G401 (cell line): ENCODE measurements at places on chromosomes 5 and 9.

DNA sequence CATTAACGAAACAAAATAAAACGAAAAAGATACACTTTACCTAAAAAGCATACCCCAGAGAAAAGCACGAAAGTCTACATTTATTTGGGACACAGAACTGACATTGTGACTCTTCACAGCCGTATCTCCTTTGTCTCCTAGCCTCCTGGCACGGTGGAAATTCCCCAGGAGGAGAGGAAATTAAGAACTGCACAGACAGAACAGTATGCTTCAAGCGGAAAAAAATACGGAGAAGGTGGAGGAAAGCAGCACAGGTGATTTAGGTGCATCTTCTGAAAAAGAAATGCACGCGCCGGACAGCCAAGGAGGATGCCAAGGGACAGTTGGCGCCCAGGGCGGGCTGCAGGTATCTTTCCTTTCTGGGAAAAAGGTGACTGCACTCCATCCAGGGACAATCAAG lies 32.0 kb downstream of the DDX31 start:
- peak; percentile 90 for DNase-seq

- no peak for DNase-seq
Measured at GRCh38 chr9:129649726-129650679, 8.1 kb upstream of the ASB6 start.

GRCh38 chr5:124655251-124655917 lies 91.1 kb downstream of the ZNF608 start:
- DNase-seq, result no peak

DNA sequence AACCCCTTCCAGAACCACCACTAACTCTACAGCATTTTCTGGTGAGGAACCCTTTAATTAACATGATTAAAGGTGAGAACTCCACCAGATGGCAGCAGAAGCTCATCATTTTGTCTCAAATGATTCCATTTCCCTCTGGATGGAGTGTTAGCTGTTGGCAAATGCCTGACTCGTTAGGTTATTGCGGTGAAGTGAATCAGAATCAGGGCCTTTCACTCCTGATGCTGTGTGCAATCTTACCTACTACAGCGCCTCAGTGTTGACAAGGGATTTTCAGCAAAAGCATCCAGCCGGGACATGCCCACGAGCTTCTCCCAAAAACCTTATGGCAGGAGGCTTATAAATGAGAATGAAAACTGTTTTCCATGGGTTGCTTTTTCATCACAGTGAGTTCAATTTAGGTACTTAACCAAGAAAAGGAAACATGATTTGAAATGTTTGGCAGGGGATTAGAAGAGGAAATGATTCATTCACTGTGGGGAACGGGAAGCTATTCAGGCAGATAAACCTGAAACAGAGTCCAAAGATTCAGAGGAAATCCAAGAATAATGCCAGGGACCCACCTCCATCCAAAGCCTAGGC lies 48.0 kb upstream of the CAST start:
- DNase-seq, result peak; percentile 91

GRCh38 chr5:140005145-140005591 lies 37.9 kb downstream of the NRG2 start:
- peak; percentile 54 for DNase-seq

GRCh38 chr9:86337469-86338108 lies 16.6 kb downstream of the TUT7 start:
- no peak for DNase-seq

DNA sequence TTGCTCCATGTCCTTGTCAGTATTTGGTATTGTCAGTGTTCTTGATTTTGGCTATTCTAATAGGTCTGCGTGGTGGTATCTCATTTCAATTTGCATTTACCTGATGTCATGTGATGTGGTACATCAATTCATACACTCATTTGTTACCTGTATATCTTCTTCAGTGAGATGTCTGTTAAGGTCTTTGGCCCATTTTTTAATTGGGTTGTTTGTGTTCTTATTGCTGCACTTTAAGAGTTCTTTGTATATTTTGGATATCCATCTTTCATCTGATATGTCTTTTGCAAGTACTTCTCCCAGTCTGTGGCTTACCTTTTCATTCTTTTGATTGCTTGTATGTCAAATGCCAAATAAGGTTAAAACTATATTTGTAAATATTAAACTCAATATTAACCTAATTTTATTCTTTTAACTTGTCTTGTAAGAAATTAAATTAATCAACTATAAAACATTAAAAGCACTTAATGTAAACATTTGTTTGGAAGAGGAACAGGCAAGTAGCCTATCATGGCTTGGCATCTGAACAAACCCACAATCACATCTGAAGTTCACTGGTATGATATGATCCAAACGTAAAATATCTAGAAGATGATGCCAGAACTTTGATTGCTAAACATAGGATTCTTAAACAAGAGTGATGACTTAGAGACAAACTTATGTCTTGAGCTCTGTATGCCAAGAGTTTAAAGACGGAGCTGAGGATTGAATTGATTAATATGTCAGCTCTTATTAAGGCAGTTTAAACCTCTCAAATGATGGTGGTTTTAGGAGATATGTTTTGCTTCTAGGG lies 587.3 kb downstream of the ANXA1 start:
- no peak for DNase-seq

- no peak for DNase-seq
Measured at GRCh38 chr5:156755421-156756087, 94.5 kb upstream of the PPP1R2B start.

GRCh38 chr5:173420108-173420507 lies 91.9 kb upstream of the STC2 start:
- peak; percentile 6 for DNase-seq

DNA sequence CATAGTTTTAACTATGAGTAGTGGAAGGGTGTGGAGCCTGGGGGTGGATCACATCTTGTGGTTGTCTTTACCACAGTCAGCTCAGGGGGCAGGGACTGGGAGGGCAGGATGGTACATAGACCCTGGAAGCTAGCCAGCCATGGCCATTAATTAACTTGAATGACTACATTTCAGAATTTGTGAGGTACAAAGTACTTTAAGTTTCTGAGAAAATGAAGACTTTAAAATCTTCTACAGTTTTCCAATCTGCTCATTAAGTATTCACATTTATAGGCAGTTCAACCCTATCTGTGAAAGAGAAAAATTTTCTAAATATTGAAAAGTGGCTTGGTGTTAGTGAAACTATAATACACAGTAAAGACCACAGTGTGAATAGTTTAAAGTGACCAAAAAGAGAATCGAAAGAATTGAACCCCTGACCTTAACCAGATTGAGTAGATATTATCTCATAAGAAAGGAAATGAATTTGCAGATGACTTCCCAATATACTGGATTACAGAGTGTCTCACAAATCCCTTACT lies 234.2 kb upstream of the MEF2C start:
- no peak for DNase-seq

DNA sequence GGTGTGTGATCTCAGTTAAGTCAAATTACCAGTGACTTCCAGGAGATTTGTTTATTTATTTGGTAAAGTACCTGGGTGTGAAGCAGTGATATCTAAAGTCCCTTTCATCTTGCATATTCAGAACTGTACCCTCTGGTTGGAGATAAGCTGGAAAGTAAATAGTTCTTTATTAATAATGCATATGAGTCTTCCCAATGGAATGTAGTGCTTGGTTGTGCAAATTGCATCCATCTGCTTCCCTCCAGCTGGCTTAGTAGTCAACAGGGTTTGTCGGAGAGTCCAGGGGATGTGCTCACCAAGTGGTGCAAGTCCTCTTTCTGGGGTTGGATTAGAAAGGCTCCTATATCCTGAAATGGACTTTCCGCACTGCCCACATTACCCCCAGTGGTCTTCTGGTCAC lies 42.0 kb downstream of the TRPM3 start:
- DNase-seq, result no peak

DNA sequence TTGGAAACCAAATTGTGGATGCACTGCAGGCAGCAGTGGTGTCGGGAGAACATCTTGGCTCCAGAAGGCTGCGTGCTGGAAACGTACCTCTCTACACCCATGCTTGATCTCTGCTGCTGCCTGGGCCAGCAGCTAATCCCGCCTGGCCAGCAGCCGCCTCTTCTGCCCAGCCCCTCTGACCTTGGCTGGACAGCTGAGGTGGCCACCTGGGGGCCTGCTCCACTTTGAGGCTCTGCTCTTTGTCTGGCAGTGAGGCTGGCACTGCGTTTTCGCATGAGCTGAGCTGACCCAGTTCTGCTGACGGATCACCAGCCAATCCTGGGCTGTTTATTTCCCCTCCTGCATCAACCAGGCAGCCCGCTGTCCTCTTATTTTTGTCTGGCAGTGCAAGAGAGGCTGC lies 154.9 kb downstream of the TENT4A start:
- DNase-seq, result peak; percentile 97

GRCh38 chr5:144712090-144712489 lies 541.4 kb downstream of the KCTD16 start:
- no peak for DNase-seq

DNA sequence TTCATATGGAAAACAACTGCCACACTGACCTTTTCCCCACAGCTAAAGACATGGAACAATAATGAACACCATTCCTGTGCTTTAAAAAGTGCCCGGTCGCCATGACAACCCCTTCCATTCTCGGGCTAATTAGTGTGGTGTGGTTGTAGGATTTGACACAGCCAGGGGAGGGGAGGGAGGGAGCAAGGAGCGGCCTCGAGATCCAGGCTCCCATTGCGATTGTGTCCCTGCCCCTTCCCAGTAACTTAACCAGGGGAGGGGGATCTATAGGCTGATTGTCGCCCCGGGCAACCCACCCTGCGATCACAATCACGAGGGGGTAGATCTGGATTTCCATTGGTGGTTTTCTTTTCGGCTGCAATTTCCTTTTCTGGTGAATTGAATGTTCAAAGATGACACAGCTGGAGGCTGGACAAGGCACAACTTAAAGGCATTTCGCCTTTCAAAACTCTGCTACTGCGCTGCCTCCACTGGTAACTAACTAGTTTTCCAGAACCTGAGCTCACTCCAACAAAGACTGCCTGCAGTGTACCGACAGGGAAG lies 96.7 kb upstream of the RETREG1 start:
- no peak for DNase-seq

- DNase-seq, result no peak
Measured at GRCh38 chr9:130651221-130651620, 13.2 kb upstream of the PRDM12 start.

DNA sequence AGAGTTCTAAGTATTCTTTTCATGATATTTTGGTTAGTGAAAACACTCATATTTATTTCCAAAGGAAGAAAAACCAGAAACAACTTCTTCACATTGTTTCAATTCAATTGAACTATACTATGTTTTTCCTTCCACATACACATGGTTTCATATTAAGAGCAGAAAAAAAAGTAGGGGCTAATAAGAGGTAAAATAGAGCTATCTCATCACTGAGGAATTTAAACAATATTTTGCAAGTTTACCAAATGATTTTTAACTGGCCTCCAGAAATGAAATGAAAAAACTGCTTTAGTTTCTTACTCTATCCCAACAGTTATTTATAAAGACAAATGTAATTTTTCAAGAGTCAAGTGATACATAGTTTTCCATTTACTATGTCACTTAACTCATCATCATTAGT lies 233.5 kb downstream of the RFX3 start:
- DNase-seq, result no peak

- no peak for DNase-seq
Measured at GRCh38 chr5:9054821-9055589, 490.9 kb downstream of the SEMA5A start.

- no peak for DNase-seq
Measured at GRCh38 chr5:147939431-147940114, 33.2 kb upstream of the C5orf46 start.

GRCh38 chr9:33287087-33287490 lies 3.2 kb upstream of the NFX1 start:
- peak; percentile 84 for DNase-seq

DNA sequence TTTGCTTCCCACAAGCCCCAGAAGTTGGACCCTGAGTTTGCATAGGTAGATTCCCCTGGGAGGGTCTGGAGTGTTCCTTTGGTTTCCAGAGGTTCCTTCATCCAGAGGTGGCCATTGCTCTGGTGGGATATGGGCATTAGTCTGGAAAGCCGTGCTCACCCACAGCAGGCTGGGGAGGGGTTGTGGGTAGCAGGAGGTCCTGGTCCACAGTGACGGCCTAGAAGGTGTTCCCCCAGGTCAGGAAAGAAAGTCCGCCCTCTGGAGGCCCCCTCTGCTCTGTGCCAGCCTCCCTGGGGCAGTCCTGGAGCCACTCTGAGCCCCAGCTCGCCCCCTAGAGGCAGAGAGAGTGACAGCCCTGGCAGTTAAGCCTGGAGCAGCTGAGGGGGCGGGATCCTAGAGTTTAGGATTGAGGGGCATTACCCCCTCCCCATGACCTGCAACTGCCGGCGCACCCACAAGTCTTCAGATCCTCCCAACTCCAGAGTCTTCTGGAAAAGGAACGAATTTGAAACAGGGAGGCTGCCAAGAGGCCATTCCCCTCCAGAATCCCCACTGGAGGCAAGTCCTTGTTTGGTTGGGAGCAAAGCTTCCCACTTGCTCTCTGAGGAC lies 36.8 kb downstream of the NDST1 start:
- peak; percentile 51 for DNase-seq

GRCh38 chr5:53288511-53288910 lies 179.0 kb upstream of the MOCS2 start:
- DNase-seq, result no peak

DNA sequence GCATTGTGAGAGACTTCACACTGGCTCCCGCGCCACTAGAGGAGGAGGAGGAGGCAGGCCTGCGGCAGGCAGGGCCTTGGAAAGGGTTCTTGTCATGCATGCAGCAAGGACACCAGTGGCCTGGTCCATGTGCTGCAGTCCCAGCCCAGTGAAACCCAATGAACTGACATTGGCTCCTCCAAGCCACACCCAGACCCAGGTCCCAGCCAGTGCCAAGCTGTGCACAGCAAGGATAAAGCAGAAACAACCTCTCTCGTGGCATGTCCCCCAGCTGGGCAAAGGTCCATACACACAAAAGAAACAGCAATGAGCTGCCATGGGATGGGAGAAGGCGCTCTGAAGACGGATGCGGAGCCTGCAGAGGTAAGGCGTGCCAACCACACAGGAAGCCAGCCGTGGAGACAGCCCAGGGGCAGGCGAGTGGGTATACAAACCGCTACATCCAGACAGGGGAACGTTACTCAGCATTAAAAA lies 89.2 kb downstream of the SEMA4D start:
- no peak for DNase-seq

- no peak for DNase-seq
Measured at GRCh38 chr9:128145536-128145935, 3.7 kb upstream of the LCN2 start.

GRCh38 chr9:112361601-112362000 lies 18.3 kb upstream of the HSDL2 start:
- DNase-seq, result peak; percentile 64
